Ovary (tissue), 10 donors: ENCODE measurements at places on chromosomes 16 and 17. TPM values are rescaled to one million over a fixed set of nuclear protein-coding genes. Genes with fewer than 3 reads are reported as not detected.

DNA sequence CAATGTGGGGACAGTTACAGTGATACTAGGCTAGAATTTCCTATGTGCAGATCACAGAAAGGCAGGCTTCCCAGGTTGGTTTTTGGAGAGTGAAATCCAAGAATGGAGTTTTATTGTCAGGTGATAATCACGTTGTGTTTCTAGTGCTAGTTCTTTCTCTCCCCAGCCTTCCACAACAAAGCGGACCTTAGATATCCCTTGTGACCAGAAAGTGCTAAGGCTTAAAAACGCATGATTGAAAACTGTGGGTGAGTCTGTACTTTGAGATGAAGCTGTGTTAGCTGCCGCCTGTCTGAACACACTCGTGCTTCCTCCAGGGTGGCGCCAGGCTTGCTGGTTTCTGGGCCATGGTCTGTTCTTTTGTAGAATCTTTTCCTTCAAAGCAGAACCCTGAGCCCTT lies 52.1 kb downstream of the BANP start:
- DNase-seq: no peak

DNA sequence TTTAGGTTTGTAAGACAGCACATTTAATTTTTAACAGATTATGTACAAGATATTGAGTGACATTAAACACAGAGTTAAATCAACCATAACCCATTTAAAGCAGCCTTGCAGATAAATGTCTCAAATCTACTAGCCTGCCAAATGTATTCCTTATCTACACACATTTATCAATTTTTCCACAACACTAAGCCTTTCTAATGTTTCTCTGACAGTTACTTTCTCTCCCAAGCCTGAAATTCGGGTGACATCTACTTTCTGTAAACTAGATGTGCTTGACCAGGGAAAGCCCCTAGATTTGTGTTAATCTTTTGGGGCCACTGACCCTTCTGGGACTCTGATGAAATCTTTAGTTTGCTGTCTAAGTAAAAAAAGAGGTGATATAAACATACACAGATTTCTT lies 69.0 kb downstream of the CDH13 start:
- DNase-seq: no peak

- DNase-seq: no peak
These were observed 33.7 kb downstream of the CRISPLD2 start for GRCh38 chr16:84853534-84853933.

GRCh38 chr17:7176841-7177190 lies 2.4 kb downstream of the ASGR1 start:
- DNase-seq: no peak

DNA sequence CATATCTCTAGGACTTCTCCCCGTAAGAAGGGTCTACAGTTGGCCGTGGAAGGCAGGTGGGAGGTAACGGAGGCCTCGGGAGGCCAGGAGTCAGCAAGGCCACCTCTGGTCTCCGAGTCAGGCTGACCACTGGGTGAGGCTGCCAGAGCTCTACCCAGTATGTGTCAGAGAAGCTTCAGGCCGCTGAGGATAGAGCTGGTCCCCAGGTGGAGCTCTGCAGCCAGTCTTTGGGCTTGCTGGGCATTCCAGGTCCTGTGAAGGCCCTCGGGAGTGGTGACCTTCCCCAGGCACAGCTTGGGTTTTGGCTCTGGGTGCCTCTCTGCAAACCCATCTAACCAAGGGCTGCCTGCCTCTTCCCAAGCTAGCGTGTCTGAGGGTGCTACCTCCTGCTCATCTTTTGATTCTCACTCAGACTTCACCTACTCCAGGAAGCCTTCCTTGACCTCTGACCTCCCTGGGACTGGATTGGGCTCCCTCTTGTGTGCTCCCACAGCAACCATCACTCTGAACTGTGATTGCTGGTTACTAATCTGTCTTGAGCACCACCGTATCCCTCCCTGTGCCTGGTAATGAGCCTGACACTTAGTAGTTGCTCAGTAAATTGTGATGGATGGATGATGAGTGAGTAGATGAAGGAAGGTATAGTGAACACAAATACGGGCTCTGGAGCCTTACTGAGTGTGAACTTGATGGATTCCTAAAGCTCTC lies 22.3 kb downstream of the RHBDL3 start:
- DNase-seq: no peak

The CACNG4 gene
- 0.02 TPM for polyA plus RNA-seq

The ABCA10 gene
- polyA plus RNA-seq: 34.3 TPM

The TMEM204 gene
- 6.5 TPM for polyA plus RNA-seq

The KCNH6 gene
- polyA plus RNA-seq: not detected
